ENCODE measurements at places on chromosomes 7 and 10.

GRCh38 chr10:42988069-42988468 is 88.8 kb upstream of the RET start:
- DNase-seq, result no peak

DNA sequence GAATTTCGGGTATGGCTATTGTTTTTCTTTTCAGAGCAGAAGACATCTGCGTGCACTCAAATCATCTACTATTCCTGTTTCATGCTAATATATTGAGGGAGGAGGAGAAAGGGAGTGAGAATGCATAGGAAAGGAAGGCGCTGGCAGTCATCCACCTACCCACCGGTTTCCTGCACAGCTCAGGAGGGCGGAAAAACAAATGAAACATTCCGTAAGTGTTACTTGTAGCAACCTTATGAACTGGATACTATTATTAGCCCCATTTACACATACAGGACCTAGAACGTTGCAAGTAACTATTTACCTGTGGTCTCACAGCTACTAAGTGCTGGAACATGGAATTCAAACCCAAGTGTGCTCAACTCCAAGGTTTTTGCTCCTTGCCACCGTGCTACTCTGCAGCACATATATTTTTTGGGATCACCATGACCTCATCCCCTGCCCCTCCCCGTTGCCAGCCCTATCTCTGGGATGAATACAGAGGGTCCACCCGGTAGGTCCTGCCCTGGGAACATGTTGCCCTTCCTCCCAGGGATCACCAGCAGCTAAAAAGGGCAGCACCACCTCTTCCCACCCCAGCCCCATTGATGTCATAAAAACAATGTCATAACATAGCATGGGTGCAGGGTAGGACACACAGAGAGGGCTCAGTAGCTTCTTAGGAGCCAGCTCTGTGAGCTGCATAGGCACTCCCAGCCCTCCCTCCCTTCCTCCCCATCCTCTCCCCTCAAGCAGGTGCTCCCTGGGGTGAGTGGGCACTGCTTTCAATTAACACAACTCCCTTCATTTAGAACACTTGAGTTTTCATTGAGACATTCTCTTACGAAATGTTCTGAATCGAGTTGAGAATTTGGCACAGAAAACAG is 16.9 kb downstream of the GFRA1 start:
- no peak for DNase-seq

DNA sequence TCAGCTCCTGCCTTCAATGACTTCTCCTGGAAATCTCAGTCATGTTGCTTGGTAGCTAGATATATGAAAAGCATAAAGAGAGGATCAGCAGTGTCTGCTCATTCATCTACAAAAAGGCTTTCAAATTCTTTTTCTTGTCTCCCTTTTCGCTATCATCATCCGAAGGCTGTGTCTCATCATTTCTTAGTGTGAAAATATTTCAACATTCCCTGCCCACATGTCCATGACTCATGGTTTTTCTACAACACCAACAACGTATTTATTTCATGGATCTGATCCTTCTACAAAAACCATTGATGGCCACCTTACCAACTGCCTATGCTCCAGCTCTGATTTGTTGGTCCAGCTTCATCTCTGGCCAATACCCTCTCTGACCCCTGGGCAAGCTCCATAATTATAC is 472.5 kb upstream of the GHITM start:
- DNase-seq, result no peak

DNA sequence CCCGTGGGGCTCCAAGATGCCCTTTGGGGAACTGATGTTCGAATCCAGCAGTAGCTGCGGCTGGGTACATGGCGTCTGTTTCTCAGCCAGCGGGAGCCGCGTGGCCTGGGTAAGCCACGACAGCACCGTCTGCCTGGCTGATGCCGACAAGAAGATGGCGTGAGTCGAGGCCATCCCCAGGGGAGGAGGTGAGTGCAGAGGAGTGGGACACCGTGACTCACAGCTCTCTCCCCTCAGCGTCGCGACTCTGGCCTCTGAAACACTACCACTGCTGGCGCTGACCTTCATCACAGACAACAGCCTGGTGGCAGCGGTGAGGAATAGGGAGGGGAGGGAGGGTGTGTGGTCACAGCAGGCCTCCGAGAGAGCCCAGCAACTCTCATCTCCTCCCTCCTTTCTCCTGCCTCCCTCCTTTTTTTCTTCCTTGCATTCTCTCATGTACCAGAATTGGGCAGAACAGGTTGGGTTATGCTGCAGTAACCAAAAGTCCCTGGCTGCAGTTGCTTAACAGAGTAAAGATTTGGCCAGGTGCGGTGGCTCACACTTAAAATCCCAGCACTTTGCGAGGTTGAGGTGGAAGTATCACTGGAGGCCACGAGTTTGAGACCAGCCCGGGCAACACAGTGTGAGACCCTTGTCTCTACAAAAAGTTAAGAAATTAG is 16.5 kb downstream of the ARPC1B start:
- no peak for DNase-seq

GRCh38 chr7:44225566-44226395 is 25.0 kb downstream of the YKT6 start:
- DNase-seq, result no peak
